ENCODE measurements at places on chromosomes 7 and 10.
A peak's percentile ranks its signal among the peaks of the same experiment; 100 is the strongest.

DNA sequence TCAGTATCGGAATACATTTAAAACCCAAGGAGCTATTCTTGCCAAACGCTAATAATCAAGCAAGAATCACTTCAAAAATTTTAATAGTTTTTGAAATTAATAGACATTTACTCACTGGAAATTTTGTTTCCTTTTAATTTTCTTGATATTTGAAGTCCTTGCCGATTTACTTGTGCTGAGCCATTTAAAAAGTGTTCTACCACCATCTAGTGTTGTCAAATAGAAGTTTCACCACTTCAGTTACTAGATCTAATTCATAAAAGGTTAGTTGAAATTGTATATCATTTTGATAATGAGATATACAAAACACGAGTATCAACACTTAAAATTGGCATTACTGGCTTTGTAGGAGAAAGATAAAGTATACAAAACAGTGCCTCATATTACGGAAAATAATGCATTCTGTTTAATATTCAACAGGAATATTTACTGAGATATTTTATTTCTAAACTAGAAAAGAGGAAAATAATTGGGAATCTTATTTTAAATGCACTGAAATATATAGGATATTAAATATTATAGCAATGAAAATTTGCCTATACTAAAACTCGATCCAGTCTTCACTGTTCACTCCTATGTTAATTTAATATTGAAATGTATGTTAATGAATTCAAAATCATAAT, 664.8 kb upstream of the SEMA3D start:
- DNase-seq: peak; percentile 29

DNA sequence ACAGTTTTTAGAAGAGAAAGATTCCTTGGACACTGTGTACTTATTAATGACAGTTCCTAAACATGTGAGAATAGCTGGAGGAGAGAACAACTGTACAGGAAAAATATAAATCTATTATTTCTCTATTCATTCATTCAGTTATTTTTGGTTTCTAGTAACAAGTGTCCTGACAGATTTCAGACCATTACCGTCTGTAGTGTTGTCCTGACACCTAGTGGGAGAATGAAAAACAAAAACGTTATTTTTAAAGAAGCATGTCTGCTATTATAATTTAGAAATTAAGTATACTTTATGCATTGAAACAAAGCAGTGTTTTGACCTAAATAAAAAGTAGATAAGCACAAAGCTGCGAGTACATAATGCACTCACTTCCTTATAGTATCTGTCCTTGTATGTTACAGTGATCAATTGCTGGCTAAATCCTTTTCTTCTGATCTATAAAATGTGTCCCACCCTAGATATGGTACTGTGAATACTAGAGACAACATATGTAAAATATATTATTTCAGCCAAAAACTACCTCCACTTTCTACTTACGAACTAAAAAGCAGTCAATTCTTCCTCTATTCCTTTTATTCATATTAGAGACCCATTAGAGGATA, 575.6 kb downstream of the ARL4A start:
- DNase-seq: peak; percentile 52

- no peak for DNase-seq
Measured at GRCh38 chr10:88849234-88849633, 2.4 kb downstream of the ANKRD22 start.

DNA sequence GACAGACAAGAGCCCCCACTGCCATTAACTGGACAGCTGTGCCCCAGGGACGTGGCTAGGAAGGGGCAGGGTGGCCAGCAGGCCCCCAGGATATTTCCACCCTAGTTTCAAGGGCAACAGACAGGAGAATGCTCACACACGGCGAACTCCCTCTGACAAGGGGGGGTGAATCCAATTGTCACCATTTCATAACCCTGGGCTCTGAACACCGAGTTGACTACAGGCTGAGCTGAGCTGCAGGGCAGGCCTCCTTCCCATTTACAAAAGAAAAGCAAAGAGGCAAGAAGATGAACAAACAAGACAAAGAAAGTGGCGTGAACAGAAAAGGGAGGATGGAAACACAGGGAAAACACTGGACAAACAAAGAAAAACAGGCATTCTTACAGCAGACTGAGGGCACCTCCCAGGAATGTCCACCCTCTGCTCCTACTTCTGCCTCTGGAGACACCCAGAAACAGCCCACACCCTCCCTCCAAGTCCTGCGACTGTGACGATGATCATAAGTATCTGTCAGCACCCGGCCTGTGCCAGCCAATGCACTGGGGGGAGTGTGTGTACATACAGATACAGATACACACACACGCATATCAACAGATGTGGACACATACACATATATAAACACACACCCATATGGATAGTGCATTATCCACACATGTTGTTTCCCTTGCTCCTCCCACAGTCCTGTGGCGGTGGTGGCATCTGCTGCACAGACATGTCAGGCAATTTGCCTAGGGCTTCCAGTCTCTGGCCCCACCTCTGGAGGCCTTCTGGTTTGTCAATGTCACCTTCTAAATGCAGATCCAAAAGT, 66.2 kb downstream of the FAM53B start:
- no peak for DNase-seq

GRCh38 chr7:12431886-12432556, 28.4 kb upstream of the VWDE start:
- no peak for DNase-seq

DNA sequence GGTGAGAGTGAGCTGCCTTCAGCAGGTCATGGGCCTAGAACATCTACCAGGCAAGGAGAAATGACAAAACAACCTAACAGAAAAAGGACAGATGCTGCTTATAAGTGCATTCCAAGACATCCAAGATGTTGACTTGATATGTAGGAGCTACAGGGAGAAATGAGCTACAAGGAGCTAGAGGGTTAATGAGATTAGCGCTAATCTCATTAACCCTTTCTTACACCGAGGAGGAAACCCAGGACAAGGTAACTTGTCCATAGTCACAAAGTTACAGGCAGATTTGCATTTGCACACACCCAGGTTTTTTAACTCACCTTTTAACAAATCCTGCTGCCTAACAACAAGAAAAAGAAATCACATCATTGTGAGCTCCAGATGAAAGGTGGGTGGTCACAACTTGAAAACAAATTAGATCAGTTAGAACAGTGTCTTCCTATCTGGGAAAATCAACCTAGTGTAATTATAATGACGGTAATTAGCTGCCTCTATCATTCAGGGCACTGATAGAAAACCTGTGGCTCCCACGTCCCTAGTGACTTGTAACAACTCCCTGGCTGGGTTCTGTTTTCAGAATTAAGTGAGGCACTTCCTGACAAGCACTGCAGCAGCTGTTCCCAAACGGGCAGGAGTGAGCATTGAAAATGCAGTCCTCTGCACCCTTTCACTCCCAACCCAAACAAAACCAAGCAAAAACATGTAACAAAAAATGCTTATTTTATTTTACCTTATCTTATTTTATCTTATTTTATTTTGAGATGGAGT, 5.7 kb downstream of the KIAA1549 start:
- DNase-seq: no peak

- DNase-seq: no peak
Measured at GRCh38 chr10:71881647-71882355, 30.8 kb upstream of the PSAP start.

- DNase-seq: peak; percentile 64
Measured at GRCh38 chr10:47311932-47312662, 10.2 kb upstream of the GDF2 start.

- DNase-seq: no peak
Measured at GRCh38 chr10:126564326-126564888, 106.1 kb downstream of the C10orf90 start.

DNA sequence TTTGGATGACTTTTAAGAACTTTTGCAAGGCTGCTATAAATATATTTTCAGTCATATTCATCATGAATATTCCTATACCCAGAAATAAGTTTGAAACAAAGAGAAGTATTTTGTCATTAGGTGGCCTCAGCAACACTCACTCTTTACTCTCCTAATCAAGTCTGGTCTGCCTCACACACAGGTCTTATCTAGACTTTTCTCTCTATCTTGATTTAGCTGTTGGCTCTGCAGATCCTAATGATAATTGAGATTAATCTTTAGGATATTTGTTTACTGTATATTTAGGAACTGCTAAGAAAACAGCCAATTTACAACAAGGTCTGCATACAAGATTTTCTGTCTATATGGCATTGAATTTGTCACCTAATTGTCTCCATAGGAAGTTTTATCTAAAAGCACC, 297.6 kb downstream of the PTEN start:
- no peak for DNase-seq

- no peak for DNase-seq
Measured at GRCh38 chr7:90274161-90274560, 29.2 kb downstream of the CFAP69 start.

DNA sequence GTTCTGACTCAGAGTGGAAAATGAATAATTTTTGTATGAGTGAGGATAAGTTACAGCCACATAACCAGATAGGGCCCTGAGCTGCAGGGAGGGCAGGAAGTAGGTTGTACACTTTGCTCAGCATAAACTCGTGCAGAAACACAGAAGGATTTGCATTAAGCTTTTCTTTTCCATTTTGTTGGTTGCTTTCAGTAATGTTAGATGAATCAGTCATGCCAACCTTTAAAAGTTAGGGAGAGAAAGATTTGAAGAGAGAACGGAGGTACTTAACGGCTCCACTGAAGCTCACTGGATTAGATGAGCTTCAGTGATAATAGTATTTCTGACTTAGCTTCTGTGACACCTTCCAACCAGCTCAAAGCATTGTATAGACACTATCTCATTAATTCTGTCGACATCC, 348.1 kb downstream of the GATA3 start:
- no peak for DNase-seq

GRCh38 chr7:36474283-36475010, 84.8 kb downstream of the ANLN start:
- no peak for DNase-seq

DNA sequence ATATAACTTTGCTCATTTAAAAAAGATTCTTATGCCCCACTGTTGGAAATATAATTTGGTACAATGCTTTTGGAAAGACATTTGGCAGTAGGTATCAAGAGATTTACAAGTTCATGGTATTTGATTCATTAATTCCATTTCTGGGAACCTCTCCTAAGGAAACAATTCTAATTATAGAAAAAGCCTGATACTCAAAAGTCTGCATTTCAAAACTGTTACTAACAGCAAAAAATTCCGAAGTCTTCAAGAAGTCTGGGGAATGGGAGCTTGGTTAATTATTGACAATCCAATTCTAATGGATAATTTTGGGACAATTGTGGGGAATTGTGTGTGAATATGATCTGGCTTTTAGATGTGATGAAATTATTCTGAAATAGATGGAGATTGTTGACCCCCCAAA, 59.6 kb downstream of the HDAC9 start:
- DNase-seq: no peak

DNA sequence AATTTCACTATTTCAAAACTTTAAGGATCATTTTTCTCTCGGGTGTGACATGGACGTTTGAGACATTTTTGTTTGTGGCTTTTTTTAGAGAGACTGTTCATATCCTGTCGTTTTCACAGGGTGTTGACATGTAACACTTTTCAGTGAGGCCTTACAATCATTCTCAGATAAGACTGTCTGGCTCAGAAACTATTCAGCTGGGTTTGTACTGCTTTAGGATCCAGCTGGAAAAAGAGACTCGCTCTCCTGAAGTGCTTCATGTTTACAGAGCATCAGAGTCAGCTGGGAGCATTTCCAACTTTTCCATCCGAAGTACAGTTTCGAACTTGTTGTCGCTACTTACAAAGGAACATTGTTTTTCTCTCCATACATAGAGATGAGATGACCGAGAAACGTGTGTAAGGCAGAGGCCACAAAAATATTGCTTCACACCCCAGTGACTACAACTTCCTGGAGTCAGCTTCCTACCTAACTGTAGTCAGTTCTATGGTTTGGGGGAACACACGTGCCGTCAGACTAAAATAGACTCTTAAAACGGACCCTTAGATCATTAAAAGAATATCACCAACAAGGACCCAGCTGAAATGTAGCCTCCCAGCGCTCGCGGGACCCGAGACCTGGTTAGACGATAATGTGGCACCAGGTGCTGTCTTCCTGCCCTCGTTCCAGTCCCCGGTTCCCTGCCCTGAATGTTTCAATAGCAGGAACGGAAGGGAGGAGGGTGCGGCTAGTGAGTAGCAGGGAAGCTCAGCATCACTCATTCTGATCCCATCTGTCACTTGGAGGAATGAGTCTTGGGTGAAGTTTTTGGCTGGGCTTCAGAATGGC, 78.0 kb downstream of the MKI67 start:
- DNase-seq: no peak

DNA sequence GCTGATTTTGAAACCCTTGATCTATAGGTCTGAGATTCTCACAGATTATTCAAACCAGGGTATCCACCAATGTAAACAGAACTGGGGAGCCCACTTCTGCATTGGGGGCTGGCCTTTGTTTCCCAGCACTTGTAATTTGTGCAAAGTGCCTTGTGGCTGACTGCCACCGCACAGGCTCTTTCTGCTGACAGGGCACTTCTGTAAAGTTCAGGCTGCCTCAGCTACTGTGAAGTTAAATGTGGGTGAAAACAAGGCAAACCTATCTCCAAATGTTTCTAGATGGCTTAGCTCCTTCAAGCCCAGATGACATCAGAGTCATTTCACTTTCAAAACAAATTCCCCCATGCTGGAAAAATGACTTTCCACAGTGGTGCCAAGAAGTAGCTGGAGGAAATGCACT, 54.7 kb downstream of the GRID1 start:
- DNase-seq: no peak

DNA sequence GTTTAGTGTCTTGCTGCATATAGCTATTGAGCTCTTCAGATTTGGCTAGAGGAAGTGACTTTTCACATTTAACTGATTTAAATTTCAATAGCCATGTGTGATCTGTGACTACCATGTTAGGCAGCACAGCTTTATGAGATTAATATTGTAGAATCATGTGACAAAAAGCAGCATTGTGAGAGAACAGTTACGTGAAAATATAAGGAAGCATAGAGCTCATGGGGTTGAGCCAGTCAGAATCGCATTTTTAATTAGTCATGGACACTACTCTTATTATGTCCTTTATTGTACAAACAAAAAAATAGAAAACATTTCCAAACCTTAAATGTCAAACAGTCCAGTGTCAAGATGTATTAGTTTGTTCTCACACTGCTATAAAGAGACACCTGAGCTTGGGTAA, 48.0 kb downstream of the MTURN start:
- DNase-seq: no peak

GRCh38 chr7:84712374-84713121, 474.3 kb downstream of the SEMA3D start:
- no peak for DNase-seq

DNA sequence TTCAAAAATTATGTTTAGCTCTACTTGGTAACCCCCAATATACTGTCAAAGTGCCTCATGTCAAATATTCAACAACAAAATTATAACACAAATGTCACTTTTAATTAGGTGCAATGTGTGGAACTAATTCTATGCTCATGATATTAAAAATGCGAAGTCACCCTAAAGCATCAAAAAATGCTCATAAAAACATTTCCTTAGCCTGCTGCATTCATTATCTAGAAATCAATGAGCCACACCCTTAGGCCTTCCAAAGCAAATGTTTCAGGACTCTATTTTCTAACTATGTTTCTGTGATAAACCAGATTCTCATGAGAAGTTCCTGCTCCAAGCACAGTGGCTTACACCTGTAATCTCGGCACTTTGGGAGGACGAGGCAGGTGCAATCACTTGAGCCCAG, 75.0 kb upstream of the ANK3 start:
- DNase-seq: no peak
